ENCODE measurements at places on chromosomes 16 and 17.

DNA sequence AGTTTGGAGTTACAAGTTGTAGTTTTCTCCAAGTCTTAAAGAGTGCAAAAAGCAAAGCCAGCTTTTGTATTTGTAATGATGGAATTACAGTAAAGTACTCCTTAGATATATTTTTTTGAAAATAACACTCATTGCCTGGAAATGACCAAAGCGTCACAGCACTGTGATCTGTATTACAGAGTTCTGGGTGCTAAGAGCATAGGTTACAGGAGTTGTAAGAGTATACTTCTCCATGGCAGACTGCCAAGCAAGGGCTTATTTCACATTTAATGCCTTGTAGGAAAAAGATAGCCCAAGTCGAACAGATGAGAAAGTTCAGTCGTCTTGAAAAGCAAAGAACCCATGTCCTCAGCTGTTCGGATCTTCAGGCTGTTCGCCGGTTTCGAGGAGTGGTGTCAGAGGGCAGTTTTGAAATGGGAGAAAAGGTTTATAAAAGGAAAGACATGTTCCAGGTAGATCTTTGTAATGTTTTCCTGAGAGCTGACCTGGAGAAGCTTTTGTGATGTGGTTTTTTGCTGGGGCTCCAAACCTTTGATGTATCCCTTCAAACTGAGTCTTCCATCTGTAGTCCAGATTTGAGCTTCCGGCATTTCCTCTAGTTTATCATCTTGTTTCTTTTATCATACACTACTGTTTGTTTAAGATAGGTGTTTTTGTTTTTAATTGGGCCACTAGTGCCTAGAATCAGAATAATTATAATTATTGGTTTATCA lies 41.3 kb downstream of the ERCC4 start:
- no peak for DNase-seq

DNA sequence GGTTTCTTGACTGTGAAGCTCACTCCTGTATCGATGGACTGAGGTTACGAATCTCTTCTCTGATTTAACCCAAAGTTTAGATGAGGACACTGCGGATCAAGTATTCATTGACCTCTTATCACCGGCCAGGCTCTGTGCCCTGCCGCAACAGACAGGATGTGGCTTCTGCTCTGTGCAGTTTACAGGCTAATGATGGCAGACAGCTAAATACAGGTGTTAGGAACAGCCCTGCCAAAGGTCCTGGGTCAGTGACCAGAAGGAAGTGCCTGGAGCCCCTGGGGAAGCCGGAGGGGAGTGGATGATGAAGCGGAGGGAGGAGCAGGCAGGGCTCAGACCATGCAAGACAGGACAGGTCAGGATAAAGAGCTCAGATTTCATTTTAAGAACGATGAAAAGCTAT lies 44.4 kb downstream of the HAPSTR1 start:
- DNase-seq: no peak

- DNase-seq: no peak
Measured at GRCh38 chr17:49612726-49613125, 37.1 kb downstream of the NXPH3 start.

DNA sequence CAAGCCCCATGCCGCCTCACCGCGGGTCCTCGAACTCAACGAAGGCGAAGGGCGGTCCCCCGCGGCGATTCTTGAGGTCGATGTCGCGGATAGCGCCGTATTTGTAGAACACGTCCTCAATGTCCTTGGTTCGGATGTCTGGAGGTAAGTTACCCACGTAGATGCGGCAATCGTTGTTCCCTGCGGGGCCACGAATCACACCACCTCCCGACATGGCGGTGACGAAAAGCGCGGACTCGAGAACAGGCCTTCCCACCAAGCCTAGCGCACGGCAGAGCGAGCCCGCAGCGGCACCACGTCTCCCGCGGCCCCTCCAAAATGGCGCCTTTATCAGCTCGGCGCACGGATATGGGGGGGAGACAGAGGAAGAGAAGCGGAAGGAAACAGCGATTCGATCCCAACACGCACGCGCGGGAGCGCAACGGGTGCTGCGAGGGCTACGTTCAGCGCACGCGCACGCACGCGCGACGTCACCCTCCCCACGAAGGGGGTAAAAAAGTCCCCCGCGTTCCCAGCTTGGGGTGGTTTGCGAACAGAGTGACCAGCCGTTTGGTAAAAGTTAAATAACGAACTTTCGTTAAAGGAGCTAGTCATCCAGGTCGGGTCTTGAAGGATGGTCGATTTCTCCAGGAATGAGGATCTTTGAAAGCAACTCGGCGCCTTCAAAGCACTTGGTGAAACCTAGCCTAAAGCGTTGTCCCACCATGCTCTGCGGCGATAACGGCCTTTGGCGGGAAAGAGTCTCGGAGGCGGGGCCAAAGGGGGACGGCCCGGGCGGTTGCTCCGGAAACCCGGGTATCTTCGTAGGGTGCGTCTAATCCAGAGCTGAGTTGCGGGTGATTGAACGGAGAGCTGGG lies at the start of gene SRSF1:
Gene SRSF1 (minus strand): TSS at position 323 of the 857 bp plus-strand sequence. CDS start 109 bp downstream, at position 214.
- peak; percentile 99 for DNase-seq

- DNase-seq: peak; percentile 68
Measured at GRCh38 chr17:50359998-50360461, 13.0 kb downstream of the MRPL27 start.

- DNase-seq: no peak
Measured at GRCh38 chr17:65184235-65184959, 47.2 kb downstream of the RGS9 start.

GRCh38 chr17:10857976-10858375 lies 20.1 kb upstream of the PIRT start:
- no peak for DNase-seq

DNA sequence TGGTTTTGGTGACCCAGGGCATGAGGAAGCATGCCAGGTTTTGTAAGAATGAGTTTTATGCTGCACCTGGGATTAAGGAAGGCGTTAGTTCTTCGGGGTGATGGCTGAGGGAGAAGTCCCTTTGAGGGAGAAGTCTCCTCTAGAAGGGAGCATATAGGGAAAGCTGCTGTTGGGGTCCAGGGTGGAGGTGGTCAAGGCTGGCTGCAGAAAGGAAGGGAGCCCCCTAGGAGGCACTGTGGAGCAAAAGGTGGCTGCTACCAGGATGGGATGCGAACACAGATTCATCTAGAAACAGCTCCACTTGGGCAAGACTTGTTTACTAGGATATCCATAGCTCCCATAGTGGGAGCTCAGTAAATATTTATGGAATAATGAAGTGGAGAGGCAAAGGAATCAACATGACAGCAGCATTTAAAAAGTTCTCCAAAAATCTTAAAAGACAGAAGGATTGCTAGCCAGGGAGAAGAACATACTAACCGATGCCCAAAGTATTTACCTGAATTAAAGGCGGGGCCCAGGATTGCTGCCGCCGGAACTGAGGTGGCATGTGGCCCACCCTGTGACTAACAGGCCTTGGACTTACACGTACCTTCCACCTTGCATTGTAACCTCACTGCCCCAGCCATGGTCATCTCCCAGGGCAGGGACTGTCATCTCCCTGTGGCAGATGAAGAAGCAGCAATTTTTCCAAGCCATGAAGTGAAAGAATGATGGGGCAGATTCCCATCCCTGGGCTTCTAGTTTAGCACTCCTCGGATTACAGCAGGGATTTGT lies 7.1 kb upstream of the LPCAT2 start:
- no peak for DNase-seq

Measured in aorta (tissue), 5 donors.